Hematopoietic multipotent progenitor cell treated with erythropoietin and hydrocortisone succinate and interleukin-3 and kit ligand, for 8 days (in vitro differentiated cells): ENCODE measurements at places on chromosomes 12 and 14.
A peak's percentile ranks its signal among the peaks of the same experiment; 100 is the strongest.

- peak; percentile 22 for DNase-seq
These were observed 76.3 kb upstream of the FUT8 start for GRCh38 chr14:65336191-65336591.

- peak; percentile 86 for DNase-seq
These were observed 268.8 kb downstream of the ADGRD1 start for GRCh38 chr12:131222329-131223139.

GRCh38 chr12:47755655-47756562 lies 2.8 kb downstream of the RAPGEF3 start:
- no peak for DNase-seq

- no peak for DNase-seq
These were observed 530 bp upstream of the NYNRIN start for GRCh38 chr14:24398293-24398652.

DNA sequence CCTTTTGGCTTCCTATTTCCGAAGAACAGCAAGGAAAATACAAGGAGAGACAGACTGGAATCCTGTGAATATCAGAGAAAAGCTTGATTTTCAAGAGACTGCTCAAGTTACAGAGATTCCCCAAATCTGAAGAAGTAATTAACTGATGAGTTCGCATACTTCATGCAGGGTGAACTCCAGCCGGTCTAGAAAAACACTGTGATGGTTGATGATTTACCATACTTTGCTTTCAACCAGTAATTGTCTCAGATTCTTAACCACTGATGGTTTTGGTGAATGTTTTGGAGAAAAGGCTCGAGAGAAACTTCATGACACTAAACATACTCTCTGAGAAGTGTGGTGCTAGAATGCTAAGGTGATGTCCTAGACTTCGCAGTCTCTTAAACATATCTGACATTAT lies 4.4 kb upstream of the PLXNC1 start:
- no peak for DNase-seq

DNA sequence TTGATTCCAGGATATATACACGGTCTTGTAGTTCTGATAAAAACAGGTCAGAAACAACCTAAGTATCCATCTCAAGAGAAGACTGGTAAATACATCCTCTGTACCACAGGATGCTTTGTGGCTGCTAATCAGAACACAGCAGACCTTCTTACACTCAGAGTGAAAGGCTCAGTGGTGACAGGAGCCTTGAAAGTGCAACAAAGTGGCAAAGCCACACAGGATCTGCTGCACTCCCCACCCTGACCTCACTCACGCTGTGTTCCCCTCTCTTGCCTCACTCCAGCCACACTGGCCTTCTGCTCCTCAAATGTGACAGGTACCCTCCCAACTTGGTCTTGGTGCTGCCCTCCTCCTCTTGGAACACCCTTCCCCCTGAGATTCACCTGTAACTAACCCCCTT lies 98.1 kb upstream of the GRIP1 start:
- DNase-seq: no peak

GRCh38 chr14:95289323-95290010 lies 30.2 kb downstream of the CLMN start:
- no peak for DNase-seq

DNA sequence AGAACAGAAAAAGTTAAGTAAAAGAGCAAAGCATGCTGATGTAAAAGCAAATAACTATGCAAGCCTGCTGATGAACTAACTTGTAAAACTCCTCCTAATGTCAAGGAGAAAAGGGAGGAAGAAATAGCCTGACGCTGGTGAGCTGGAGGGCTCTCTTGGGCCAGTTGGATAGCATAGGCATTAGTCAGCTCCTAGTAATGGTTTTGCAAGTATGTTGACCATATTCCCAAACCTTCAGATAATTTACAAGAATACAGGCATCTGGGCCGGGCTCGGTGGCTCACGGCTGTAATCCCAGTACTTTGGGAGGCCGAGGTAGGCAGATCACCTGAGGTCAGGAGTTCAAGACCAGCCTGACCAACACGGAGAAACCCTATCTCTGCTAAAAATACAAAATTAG lies 871.4 kb downstream of the C12orf50 start:
- DNase-seq: no peak
